ENCODE measurements at places on chromosomes 12 and 14. TPM values are rescaled to one million over a fixed set of nuclear protein-coding genes. Genes with fewer than 3 reads are reported as not detected.

PRR4 gene
- total RNA-seq: 0.72 TPM

PPP4R4 gene
- total RNA-seq: 0.27 TPM

NUP37 gene
- total RNA-seq: 49.9 TPM

BBOF1 gene
- 1.4 TPM for total RNA-seq

All from colonic mucosa (tissue), 4 donors.